Endothelial cell (in vitro differentiated cells): ENCODE measurements at places on chromosomes 7 and 10.

DNA sequence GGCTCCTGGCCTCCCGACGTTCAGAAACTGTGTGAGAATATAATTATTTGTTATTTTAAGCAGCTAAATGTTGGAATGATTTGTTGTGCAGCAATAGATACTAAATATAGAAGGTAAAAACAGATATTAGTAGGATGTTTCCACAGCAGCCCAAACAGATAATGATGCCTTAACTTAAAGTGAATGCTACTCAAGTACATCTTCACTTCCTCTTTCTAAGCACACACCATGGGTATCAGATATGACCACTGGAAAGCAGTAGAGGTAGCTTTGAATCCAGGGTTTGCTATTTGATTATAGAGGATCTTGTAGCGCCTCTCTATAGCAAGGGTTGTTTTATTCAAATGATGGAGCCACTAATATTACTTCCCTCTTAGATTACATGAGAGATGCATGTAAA is 38.2 kb upstream of the BET1 start:
- DNase-seq = no peak

- DNase-seq = no peak
These were observed 928.0 kb upstream of the POT1 start for GRCh38 chr7:125857606-125858005.

DNA sequence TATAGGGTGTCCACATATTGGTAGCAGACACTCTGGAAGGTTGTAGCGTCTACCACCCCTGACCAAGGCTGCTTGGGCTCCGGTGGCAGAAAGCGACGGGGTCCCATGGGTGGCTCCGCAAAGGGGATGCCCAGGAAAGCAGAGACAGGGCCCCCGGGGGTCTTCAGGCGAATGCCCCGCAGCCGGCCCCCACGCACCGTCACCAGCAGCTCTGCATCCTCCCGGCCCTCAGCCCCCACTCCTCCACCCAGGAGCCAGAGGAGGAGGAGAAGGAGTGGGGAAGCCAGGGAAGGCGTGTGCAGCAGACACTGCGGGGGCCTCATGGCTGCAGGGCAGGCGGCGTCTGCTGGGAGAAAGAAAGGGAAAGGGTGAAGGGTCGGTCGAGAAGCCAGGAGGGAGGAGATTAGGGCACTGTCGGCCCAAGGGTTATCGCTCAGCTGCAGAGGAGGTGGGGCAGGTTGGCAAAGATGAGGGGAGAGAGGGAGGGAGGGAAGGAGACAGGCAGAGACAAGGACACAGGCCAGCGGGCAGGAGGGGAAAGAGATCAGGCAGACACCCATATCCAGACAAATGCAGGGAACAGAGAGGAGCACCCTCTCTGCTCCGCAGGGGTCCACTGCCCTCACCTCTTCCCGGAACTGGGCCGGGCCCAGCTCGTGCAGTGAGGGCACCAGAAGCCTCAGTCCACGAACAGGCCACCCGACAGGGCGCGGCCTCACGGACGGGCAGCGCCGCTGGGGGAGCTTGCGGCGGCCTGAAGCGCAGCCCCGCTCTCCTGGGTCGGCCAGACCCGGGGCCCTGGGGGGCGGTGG is 1.6 kb downstream of the ACHE start:
- DNase-seq = no peak

GRCh38 chr7:3960050-3960763 is 659.2 kb downstream of the SDK1 start:
- DNase-seq = no peak

DNA sequence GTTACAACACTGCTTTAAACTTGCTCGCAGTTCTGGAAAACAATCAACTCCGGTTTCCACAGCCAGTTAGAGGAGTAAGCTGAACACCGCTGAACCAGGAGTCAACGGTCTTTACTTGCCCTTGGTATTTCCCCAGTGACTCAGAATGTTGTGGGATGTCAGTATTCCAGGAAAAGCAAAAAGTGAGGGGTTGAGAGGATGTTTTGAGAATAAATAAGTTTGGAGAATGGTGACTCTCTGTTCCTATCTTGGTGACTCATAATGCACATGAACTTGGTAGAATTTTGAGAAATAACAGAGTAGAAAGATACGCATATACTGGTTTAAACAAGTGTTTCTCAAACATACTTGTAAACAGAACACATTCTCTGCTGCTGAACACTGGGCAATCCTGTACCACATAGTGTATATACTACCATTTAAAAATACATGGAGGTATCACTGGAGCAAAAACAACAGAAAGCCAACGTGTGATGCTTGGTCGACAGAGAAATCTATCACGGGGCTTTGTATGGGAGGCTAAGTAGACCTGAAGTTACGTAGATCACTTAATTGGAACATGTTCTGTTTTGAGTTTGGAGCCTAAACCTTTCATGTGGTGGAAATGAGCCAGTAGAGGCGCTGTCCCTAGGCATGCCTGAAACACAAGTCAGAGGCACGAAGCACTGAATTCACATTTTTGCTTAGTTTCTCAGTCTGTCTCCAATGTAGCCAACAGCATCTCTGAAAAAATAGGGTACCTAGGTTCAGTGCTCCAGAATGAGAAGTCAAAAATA is 534.3 kb downstream of the PARD3 start:
- no peak for DNase-seq

DNA sequence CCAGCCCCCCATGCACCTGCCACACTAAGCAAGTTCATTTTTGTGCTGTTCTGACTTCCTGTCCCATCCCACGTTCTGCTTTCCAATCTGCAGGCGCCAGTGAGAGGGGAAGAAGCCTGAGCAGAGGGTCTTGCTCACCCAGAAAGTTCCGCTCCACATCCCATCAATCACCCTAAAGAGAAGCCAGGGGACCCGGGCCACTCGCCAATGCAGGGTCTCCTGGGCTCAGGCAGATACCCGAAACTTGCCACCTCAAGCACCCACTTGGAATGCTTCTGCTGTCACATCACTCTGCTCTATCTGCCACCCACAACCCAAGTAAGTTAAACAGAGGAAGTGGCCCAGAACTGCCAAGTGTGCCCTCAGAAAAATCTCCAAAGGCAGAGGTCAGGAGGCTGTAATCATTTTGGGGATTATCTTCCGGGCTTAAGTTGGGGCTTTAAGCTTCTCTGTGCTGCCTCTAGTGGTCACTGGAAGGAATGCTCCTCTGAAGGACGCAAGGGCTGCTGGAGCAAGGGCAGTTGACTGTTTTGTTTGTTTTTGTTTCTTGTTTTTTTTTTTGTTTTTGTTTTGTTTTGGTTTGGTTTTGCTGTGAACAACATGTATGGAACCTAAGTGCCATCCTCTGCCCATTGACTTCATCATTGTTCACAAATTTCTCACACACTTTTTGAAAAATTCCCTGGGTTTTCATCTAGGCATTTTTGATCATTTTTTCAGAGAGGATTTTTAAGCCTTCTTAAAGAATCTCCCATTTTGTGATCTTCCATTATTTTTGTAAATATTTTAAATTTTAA is 25.5 kb downstream of the PRR15 start:
- DNase-seq = peak; percentile 48

- no peak for DNase-seq
These were observed 210.4 kb downstream of the FAM107B start for GRCh38 chr10:14564268-14564744.

DNA sequence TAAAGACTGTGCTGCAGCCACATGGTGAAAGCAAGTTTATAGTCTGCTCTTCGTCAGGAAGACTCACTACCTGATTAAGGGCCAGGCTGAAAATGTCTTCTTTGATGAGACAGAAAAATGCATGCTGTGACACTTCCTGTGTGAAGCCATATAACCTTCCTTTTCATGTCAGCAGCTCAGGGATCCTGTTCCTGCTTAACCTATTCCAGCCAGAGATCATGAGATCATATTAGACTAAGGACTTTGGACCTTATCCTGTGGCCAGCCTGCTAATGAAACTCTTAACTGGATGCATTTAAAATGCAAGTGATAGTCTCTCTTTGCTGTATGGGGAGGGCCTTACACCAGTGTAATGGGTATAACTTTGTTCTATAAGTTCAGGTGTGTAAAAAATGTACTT is 165.2 kb downstream of the PTEN start:
- DNase-seq = no peak
